ENCODE measurements at places on chromosomes 5 and 9.

DNA sequence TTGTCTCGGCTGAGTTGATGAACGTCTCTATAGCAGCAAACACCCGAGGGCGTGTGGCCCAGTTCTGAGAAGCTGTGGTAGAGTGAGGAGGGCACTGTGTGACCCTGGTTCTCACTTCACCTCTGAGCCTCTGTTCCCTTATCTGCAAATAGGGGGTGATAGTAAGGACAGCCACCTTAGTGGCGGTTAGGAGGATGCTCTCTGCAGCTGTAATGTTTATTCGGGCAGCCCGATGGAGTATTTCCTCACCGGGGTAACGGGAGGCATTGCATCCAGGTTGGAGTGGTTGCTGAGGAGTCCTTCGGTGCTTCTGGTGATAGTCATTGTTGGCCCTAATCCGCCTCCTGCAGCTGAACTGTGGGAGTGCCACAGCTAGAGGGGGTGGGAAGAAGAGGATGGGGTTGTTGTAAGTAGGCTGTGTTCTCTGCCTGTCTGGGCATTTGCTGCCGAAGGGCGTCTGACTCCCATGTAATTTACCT is 13.9 kb downstream of the PRRC2B start:
- no peak for DNase-seq

GRCh38 chr5:5755888-5756287 is 333.4 kb downstream of the ICE1 start:
- DNase-seq, result no peak

DNA sequence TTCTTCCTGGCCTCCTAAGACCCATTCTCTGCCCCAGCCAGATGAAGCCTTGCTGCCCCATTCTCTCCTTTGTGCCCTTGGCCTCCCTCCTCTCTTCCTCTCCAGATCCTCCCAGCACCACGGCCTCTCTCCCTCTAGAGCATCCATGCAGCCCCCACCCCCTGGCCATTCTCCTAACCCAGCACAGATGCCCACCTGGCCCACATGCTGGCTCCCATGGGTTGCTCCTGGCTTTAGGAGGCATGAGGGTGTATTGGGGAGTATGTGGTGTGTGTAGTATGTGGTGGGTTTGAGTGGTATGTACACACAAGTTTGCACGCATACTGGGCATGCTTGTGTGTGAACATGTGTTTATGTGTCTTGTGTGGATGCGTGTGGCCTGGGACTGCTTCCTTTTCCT is 47.1 kb downstream of the FOXI1 start:
- DNase-seq, result no peak

- peak; percentile 16 for DNase-seq
Observed at GRCh38 chr9:111662576-111663300, 1.3 kb downstream of the GNG10 start.

DNA sequence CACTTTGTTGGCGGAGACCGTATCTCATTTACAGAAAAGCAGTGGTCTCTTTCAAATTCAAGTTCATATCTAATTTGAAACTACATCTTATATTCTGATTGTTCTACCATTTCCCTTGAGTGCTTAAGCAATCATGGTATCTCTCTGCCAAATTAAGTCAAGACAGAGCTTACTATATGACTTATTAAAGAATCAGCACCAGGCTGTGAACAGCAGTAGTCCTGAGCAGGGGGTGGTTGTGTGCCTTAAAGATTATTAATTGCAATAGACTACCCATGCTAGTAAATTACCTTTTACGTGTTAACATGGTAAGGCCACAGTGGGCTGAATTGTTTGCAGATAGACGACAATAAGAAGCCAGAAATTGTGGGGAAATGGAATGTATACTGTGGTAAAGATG is 21.5 kb downstream of the SNCAIP start:
- no peak for DNase-seq

DNA sequence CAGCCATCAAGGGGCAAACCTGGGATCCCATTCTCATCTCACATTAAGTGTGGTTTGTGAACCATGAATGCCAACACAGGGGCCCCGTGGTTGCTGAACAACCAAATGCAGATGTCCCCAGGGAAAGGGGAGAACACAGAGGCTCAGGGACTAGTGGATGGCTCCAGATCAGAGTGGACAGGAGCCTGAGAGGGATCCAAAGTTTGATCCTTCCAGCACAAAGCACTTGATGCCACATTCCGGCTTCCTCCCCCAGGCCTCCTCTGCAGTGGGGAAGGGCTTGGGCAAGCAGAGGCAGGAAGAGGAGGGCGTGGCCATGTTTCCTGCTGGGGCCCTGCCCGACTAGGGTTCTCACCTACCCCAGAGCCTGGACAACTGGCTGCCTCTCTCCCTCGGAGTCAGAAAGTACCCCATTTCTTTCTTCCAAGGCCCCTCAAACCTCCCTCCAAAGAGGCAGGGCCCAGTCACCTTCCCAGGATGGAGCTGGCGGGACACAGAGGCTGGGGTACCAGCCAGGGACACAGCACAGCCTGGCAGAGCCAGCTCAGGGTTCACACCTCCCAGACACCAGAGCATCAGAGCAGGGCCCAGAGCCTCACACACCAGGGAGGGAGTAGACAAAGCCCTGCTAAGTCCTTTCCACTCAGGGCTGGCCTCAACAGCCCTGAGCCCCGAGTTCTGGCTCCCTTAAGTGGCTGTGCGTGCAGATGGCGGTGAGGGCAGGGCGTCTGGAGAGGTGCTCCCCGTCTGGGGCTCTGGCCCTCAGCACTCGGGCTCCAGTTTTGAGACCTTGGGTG is 4.3 kb upstream of the RNF44 start:
- DNase-seq, result no peak

DNA sequence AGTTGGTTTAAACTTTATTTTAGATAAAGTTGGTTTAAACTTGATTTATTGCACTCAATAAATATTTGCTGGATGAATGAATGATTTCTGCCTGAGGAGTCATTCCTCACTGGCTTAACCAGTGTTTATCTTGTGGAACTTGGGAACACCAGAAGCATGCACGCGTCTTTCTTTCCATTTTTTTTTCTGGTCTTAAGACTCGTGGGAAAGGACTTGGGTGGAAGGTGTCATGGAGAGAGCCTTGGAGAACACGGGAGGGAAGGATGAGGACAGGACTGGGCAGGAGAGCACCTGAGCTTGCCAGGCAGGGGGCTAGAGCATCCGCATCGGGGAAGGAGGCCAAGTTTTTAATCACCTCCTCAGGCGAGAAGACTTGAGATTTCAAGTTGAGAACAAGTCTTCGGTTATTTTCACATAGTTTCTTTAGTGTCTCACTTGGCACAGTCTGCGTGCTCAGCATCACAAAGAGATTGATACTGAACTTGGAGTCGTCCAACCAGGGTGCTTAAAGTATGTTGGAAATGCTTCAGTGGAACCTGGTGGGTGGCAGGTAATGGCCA is 144.2 kb downstream of the PDZD2 start:
- DNase-seq, result no peak

GRCh38 chr5:73624888-73625287 is 1.1 kb upstream of the ARHGEF28 start:
- DNase-seq, result no peak

GRCh38 chr5:36870399-36871040 is 6.0 kb upstream of the NIPBL start:
- peak; percentile 69 for DNase-seq

- DNase-seq, result no peak
Observed at GRCh38 chr9:78253285-78253684, 17.4 kb downstream of the CEP78 start.

DNA sequence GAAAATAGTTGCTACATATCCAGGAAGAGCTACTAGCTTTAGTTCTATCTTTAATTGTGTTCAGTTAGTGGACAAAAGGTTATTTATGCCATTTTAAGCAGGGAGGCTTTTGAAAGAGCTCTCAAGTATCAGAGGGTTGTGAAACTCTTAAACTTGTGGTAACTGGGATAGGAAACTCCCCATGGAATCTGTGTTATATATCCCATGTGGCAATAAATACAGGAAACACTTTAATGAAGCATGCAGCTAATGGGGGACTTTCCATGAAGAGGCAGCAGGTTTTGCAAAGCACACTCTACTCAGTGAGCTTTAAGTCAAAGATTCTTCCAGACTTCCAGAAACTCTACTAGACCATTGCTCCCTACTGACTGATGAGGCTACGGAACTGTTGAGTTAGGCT is 805.0 kb upstream of the C9orf72 start:
- no peak for DNase-seq

- no peak for DNase-seq
Observed at GRCh38 chr9:108078811-108079210, 589.2 kb upstream of the KLF4 start.

Measured in NCI-H1092 treated with DMSO at 0.1 percent for 48 hours (cell line).